ENCODE measurements at places on chromosomes 2 and 18.

GRCh38 chr18:70732916-70733315 lies 444.1 kb downstream of the SOCS6 start:
- no peak for DNase-seq

- DNase-seq = no peak
Measured at GRCh38 chr2:152441961-152442360, 107.0 kb downstream of the FMNL2 start.

- DNase-seq = no peak
Measured at GRCh38 chr2:207356567-207356966, 173.2 kb upstream of the CREB1 start.

DNA sequence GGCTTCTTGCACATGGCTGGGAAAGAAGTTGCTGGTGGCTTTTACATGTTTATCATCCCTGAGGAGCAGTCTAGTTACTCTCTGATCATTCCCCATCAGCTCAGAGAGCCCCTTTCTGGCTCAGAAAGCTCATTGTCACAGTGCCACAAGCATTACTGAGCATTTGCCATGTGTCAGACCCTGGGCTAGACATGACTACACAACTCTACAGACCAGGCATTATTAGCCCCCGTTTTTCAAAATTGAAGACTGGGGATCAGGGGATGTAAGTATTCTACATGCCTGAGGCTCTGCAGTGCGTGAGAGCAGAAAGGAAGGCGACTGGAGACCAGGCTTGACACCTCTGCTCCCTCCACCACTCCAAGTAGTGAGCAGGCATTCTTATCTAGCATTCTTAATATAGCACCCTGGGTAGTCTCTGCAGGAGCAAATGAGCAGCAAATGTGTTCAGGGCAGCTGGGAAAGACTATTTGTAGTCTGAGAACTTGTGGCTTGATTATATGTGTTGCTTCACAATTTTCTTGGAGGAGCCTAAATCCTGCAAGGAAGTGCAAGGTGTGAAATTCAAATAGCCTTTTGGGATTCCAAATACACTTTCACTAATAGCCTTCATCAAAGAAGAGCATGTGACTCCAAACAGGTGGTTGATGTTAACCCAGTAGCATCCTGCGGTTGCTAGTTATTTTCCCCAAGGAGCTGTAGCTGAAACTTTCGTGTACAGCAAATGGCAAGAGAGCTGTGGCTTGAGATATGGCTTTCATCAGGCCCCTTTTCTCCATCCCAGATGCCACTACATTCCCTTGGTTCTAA lies 143.2 kb downstream of the DDX1 start:
- DNase-seq = no peak

DNA sequence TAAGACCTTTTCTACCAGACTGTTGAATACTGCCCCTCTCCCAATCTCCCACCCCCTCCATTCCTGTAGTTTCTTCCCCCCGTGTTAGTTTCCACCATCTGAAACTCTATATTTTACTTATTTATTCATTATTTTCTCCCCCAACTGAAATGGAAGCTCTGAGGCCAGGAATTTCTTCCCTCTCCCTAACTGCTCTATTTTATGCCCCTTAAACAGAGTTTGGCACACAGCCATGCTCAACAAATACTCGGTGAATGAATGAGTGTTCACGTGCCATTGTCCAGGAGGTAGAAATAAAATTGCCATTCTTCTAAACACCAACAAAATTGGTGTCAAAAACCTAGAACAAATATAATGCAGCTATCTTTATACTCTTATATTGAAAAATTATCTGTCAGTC lies 5.6 kb downstream of the ITGB1BP1 start:
- no peak for DNase-seq

GRCh38 chr2:143696651-143697050 lies 567.4 kb downstream of the ARHGAP15 start:
- DNase-seq = no peak

DNA sequence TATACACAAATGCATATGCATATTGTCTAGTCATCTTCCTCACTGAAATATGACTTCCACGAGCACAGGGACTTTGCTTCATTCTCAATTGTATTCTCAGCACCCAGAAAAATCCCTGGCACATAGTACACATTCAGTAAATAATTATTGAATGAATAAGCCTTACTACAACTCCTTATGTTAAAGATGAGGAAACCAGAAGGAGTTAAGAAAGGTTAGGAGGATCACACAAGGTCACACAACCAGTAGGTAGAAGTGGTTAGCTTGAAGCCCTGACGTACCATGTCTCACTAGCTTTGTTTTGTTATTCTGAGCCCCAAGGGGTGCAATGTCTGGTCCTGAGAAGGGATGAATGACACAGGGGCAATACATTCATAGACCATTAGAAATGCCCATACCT lies 220.9 kb upstream of the PID1 start:
- DNase-seq = no peak

DNA sequence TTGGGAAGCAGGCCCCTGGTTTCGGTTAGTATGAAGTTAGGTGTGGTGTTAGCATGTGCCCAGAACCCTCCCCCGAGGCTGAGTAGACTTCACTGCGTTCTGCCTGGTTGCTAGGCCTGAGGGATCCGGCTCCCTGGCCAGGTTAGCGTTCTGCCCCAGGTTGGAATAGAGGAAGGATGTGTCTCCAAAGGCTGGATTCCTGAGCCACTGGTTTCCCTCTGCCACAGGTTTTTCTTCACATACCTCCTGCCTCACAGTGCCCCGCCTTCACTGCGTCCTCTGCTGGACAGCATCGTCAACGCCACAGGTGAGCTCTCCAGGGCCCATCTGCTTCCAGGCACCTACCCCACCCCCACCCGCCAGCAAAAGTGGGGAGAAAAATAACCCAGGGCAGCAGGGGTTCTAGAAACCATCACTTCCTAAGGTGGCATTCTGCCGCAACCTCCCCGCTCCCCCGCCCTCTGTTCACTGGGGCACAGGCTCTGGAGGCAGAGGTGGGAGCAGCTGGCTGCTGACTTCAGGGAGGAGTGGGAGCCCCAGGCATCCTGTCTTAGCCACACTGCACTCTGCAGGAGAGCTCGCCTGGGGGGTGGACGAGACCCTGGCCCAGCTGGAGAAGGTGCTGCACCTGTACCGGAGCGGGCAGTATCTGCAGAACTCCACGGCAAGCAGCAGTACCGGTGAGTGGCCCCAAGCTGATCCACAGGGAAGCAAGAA lies 7.1 kb downstream of the PKDCC start:
- DNase-seq = no peak

DNA sequence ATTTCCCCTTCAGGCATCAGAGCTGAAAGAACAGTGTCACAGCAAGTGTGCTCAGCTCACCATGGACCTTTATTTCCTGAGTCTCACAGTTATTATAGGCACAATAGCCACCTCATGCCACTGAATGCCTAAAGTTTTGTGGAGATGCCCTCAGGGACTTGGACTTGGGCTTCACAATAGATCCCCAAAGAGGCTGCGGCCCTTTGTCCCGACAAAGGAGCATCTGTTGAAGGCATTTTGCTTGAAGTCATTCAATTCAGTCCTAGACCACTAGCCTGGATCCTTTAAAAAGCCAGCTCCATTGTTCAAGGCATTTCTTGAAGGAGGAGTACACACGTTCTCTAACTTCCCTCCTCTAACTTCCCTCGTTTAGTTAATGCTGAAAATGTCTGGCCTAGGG lies 125.4 kb downstream of the DCC start:
- DNase-seq = no peak

DNA sequence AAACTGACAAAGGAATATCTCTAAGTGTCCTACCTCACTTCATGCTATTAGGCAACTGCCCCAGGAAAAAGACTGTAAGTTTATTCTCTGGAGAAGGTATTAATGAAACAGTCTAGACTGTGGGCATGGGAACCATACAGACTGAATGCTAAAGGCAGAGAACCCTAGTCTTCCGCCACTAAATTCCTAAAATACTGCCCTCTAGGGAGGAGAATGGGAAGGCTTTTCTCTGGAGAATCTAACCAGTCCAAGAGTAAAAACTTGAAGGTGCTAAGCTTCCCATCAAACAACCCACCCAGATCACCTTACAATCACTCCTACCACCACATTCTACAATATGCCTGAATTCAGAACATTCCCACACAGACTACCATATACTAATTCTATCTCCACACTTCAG lies 3.4 kb downstream of the SRBD1 start:
- no peak for DNase-seq

DNA sequence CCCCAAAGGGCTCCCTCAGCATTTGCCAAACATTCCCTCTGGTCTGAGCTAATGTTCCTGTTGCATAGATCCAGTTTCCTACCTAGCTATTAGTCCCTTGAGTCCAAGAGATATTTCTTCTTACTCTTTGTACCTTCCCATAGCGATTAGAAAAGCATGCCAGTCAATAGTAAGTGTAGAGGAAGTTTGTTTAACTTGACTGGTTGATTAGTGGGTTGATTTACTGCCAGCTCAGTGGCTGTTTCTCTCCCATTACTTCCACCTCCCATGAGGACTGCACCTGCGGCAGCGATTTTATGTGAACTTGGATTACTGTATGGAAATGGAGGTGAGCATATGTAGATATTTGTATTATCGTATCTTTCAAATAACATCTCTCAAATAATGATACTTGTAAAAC lies 1748.4 kb upstream of the CELF4 start:
- no peak for DNase-seq

DNA sequence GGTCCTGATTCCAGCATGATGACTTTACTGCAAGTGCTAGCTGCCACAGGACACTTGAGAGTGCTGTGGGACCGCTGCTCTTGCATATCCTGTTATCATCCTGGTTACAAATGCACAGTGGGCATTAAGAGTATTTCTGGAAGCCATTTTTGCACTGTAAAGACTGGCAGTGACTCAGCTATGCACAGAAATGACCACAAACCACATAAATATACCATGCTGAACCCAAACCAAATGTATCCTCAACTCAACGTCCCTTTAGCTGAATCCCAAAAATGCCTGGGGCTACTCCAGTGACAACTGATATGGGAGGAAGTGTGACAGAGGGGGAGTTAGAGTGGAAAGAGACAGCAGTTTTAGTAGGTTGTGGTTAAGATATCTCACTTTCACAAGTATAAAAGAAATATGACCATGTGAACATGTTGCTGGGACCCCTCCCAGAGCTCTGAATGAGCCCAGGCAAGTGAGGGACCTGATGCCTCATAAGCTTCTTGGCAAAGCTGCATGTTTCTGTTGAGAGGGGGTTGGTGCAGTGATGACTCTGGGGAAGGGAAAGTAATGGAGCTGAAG lies 37.3 kb downstream of the RHBDD1 start:
- DNase-seq = no peak

- no peak for DNase-seq
Measured at GRCh38 chr18:57863706-57864105, 60.6 kb upstream of the ATP8B1 start.

GRCh38 chr2:121875585-121876185 lies 120.2 kb downstream of the TSN start:
- no peak for DNase-seq

- DNase-seq = no peak
Measured at GRCh38 chr2:68412127-68412819, 47.2 kb downstream of the PLEK start.

DNA sequence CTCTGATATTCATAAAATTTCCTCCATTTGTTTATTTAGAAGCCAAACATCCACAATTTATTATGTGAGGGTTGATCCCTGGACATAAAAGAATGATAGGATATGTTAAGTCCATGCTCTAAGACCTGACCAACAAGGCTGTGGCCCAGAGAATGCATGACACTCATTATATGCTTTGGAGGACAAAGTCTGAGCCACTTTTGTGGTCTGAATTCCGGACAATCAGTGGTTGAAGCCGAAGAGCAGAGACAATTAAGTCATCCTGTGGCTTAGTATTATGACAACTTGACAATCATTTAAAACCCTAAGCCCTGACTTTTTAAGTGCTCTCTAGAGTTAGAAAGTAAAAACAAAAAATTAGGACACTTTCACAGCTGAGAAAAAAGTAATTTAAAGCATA lies 483.3 kb downstream of the PLCL1 start:
- DNase-seq = no peak

GRCh38 chr2:239310401-239311061 lies 90.3 kb downstream of the HDAC4 start:
- no peak for DNase-seq

- DNase-seq = no peak
Measured at GRCh38 chr2:64426183-64426952, 27.6 kb upstream of the LGALSL start.

- DNase-seq = no peak
Measured at GRCh38 chr2:234565201-234565600, 68.3 kb upstream of the ARL4C start.

DNA sequence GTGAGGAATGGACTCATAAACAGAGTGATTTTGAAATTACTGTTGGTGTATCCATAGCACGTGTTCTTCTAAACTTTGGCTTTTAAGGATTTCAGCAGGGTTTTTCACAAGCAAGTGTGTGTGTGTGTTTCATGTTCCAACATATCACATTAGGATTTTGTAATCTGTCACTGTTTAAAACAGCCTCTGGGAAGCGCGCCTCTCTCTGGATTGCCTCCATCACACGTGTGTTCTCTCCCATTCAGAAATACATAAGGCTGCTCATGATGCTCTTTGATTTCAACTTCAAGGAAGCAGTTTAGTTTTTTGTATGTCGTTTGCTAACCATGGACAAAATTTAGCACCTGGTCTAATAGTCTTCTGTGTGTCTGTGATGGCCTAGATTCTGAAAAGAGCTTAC lies 370.4 kb downstream of the MTX2 start:
- DNase-seq = no peak

DNA sequence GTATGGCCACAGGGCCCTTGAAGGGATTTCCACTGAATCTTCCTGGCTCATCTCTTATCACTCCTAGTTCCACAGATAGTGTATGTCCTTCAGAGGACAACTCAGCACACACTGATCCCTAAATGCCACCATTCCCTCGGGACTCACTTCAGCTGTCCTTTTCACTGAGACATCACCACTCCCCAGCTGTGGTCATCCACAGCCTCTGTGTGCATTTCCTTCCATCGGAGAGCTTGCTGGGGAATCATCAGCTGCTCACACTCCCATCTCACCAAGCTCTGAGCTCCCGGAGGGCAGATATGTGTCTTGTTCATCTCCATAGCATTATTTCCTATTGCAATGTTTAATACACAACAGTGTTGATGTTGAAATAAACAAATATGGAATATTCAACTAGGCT lies 759.5 kb downstream of the RNF144A start:
- no peak for DNase-seq

DNA sequence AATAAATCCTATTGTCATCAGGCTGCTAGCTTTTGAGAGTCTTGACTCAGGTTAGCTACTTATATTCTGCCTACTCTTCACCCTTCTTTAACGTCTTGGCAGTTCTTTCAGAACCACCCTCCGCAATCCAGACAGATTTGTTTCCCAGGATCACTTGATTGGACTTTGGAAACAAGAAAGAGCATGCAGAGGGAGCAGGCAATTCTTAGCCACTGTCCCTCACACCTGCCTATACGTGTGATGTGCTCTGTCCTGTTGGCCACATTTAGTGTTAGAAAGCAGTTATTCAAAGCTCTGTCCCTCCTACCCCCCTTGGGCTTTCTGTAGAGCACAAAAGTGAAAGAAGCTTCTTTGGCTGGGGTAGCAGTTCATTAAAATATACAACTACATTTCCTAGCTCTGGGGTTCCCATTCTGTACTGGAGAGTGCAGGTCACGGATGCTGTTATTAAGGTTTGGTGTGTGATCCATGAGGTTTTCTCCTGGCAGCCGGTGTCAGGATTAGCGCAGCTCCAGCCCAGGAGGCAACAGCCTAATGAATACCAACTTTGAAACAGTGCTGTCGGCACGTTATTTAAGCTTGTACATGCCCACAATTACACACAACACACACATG lies 6.3 kb downstream of the FZD5 start:
- DNase-seq = no peak

All from esophagus squamous epithelium (tissue), 5 donors.